HEK293T (cell line): ENCODE measurements at places on chromosomes 4 and X.
A peak's percentile ranks its signal among the peaks of the same experiment; 100 is the strongest.

GRCh38 chr4:173334891-173335752, 964 bp upstream of the HMGB2 start:
- DNase-seq: peak; percentile 84

DNA sequence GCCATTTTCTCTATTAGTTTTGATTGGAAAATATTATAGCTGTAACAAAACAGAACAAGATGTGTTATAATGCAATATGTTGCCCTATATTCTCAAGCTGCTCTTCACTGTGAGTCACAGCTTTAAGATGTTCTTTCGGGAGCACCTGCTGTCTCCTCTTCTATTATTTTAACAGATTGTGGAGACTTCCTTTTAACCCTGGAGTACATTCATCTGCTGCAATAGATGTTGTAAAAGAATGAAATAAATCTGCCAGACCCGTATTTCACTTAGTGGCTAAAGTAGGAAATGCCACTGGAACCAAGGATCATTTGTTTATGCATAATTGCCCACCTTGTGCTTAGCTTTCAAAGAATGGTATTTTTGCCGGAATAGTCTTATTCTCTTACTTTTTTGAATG, 11.1 kb downstream of the LSM6 start:
- no peak for DNase-seq

DNA sequence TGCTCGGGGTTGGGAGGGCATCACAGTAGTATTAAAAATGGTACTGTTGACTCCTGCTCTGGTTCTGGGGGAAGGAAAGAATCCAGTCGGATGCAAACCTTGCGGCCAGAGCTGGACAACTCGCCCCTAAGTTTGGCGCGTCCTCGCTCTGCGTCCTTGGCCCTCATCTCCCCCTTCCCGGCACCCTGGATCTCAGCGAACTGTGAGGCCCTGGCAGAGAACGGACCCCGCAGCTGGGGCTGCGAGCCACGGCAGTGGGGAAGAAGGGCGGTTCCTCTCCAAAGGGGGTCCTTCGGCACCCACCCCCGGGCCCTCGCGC, 14.0 kb downstream of the ARHGEF6 start:
- DNase-seq: no peak

- peak; percentile 49 for DNase-seq
Measured at GRCh38 chrX:100895365-100896075, 21.4 kb upstream of the NOX1 start.

DNA sequence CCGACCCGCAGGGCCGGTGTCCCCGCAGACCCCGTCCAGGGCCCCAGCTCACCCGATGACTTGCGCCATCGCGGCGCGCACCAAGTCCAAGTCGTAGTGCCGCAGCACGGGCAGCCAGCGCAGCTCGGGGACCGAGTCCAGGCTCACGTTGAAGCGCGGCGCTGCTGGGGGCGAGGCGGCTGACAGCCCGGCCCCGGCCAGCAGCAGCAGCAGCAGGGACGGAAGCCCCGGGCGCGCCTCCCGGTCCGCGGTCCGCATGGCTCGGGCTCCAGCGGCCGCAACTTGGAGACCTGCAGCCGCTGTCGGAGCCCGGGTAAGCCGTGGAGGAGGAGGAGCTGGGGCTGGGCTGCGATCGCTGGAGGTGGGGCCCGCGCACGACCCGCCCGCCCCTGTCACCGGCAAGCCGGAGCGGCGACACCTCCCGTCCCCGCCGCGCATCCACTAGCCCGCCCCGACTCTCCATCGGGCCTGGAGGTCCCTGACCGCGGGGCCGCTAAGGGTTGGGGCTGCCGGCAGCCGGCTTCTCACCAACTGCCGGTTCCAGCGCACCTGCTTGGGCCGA, at the start of gene NAAA:
TSS of gene NAAA (minus strand) at position 322 of the 562 bp plus-strand sequence. CDS start at position 258, 64 bp downstream.
- DNase-seq: peak; percentile 69

- no peak for DNase-seq
Measured at GRCh38 chr4:113901994-113902787, 77.3 kb downstream of the ARSJ start.
